ENCODE measurements at places on chromosomes 7 and 10. TPM values are rescaled to one million over a fixed set of nuclear protein-coding genes. Genes with fewer than 3 reads are reported as not detected.

DNA sequence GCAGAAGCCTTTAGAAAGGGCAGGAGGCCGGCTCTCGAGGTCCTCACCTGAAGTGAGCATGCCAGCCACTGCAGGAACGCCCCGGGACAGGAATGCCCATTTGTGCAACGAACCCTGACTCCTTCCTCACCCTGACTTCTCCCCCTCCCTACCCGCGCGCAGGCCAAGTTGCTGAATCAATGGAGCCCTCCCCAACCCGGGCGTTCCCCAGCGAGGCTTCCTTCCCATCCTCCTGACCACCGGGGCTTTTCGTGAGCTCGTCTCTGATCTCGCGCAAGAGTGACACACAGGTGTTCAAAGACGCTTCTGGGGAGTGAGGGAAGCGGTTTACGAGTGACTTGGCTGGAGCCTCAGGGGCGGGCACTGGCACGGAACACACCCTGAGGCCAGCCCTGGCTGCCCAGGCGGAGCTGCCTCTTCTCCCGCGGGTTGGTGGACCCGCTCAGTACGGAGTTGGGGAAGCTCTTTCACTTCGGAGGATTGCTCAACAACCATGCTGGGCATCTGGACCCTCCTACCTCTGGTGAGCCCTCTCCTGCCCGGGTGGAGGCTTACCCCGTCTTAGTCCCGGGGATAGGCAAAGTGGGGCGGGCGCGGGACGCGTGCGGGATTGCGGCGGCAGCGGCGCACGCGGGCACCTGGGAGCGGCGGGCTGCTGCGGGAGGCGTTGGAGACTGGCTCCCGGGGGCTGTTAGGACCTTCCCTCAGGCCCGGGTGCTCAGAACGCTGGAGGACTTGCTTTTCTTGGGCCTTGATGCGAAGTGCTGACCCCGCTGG lies at the start of gene FAS:
FAS (plus strand) TSS at position 415 of the 777 bp plus-strand sequence; CDS start at position 494, 79 bp downstream.
- ATAC-seq = peak; percentile 80

GRCh38 chr7:111089822-111090426 lies 1.0 kb upstream of the LRRN3 start:
- no peak for ATAC-seq

The CHCHD2 gene
- 414 TPM for total RNA-seq

The CNPY1 gene
- total RNA-seq = not detected

The SRPK2 gene
- 43.9 TPM for total RNA-seq

- no peak for ATAC-seq
Measured at GRCh38 chr7:148334959-148335577, 255.5 kb upstream of the C7orf33 start.

DNA sequence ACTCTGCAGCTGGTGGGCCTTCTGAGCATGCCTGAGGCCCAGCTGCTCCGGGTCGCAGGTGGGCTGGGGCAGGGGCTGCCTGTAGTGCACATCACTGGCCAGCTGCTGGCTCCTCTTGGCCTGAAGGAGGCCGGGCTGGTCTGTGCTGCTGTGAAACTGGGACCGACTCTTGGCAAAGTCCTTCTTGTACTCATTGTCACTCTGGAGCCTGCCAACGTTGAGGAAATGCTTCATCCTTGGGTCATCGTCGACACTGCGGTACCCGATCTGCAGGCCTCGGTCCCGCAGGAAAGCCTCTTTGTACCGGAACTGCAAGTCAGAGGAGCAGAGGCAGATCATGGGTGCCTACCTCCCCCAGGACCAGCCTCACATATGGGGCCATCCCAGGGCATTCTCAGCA lies 37.7 kb downstream of the HABP2 start:
- ATAC-seq = no peak

The BRAT1 gene
- total RNA-seq = 35.3 TPM

The SLC18A3 gene
- 0.12 TPM for total RNA-seq

The OR2A5 gene
- total RNA-seq = not detected

DNA sequence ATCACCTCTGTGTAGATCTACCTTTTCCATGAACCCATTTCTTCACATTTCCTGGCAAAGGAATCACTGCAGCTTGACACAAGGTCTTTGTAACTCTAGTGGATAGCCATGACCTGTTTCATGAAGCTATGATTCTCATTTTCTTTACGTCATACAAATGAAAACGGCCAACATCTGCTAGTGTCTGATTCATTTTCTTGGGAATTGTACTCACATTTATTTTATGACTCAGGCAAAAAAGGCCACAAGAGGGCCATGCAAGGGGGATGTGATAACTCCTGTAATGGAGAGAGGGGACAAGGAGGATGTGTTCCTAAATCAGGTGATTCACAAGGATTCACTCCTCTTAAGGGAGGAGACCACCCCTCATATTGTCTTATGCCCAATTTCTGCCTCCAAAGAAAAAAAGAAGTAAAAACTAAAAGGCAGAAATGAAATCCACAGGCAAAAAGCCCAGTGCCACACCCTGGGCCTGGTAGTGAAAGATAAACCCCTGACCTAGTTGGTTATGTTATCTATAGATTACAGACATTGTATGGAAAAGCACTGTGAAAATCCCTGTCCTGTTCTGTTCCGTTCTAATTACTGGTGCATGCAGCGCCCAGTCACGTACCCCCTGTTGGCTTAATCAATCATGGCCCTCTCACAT lies 249.9 kb downstream of the IPMK start:
- ATAC-seq = no peak

GRCh38 chr7:22356701-22357310 lies at the start of gene RAPGEF5:
TSS of gene RAPGEF5 (minus strand) at chr7:22357154. CDS start at chr7:22357060, 94 bp downstream.
- ATAC-seq = peak; percentile 34

DNA sequence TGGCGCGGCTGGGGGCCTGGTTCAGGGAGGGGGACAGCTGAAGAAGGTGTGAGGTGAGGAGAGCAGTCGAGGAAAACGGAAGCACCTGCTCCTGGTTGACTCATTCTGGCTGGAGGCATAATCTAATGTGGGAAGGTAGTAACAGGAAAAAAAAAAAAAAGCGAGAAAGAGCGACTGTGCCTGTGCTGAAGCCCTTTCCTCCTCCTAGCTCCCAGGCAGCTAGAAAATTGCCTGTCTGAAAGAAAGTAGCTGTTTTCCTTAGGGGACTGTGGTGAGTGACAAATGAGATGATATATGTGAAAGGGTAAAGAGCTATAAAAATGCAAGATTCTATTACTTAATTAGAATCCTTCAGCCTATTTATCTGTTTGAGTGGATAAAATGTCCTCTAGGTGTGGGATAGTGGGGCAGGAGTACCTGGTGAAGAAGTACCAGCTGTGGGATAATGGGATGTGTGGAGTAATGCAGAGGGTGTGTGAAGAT lies 4.9 kb upstream of the MEST start:
- ATAC-seq = no peak

The ATXN7L1 gene
- 5.9 TPM for total RNA-seq
